ENCODE measurements at places on chromosomes 12 and 14. TPM values are rescaled to one million over a fixed set of nuclear protein-coding genes. Genes with fewer than 3 reads are reported as not detected.
A peak's percentile ranks its signal among the peaks of the same experiment; 100 is the strongest.

DNA sequence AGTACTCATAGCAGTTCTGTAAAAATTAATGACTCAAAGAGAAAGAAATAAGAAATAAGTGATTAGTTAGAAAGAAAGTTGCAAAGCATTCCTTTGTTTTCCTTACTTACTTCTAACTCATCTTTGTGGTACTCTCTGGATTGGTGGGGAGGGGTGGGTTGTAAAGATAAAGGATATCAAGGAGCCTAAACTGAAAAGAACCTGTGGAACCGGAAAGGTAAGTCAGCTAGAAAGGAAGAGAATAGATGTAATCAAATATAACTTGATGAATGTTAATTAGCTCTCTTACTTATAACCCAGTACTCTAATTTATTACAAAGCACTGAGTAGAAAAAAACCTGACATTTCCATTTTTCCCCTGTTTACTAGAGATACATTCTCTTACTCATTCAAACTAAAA, 37.5 kb upstream of the KRR1 start:
- no peak for DNase-seq

DNA sequence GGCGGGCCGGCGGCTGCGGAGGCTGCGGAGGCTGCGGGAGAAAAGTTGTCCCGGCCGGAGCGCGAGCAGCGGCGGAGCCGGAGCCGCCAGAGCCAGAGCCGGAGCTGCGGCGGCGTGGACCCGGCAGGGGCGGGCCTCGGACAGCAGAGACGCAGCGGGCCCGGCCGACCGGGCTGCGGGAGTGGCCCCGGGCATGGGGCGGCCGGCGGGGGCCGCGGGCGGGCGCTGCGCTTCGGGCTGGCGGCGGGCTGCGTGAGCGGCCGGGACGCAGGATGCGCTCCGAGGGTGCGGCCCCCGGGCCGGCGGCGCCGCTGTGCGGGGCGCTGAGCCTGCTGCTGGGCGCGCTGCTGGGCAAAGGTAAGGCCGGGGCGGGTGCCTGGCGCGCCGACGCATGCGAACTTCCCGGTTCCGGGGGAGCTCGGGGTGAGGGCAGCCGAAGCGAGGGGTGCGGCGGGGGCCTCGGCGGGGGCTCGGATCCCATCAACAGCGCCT, at the start of gene TMEM132C:
Gene TMEM132C, plus strand, starts transcription at position 40 of the 492 bp plus-strand sequence. Its CDS starts 233 bp downstream, at position 273.
- no peak for DNase-seq

- no peak for DNase-seq
Observed at GRCh38 chr14:35051796-35052195, 5.7 kb downstream of the FAM177A1 start.

GRCh38 chr12:115008929-115009328, 325.0 kb upstream of the TBX3 start:
- DNase-seq, result no peak

- DNase-seq, result peak; percentile 51
Observed at GRCh38 chr12:130826151-130826801, 12.8 kb downstream of the STX2 start.

DNA sequence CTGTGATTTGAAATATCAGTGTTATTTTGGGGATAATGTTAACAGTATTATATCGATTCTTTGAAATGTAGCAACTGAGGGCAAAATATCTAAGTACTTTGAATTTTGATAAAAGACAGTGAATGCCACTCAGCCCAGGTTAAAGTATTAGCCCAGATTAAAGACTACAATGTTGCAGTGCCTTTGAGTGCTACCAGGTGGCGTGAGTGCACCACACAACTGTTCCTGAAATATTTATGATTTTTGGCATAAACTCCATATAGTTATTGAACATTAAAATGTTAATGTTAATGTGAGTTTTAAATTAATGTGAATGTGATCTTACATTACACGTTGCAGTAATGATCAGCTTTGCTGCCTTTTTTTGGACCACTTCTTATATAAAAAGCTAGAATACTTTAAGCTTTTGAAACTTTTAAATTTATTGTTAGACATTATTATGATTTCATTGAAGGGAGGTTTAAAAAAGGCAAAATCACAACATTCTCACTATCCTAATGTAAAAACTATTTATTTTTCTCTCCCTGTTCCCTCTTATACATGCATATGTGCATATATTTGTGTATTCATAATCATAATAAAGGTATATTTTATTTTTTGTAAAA, 22.5 kb downstream of the MRPS35 start:
- peak; percentile 13 for DNase-seq

DNA sequence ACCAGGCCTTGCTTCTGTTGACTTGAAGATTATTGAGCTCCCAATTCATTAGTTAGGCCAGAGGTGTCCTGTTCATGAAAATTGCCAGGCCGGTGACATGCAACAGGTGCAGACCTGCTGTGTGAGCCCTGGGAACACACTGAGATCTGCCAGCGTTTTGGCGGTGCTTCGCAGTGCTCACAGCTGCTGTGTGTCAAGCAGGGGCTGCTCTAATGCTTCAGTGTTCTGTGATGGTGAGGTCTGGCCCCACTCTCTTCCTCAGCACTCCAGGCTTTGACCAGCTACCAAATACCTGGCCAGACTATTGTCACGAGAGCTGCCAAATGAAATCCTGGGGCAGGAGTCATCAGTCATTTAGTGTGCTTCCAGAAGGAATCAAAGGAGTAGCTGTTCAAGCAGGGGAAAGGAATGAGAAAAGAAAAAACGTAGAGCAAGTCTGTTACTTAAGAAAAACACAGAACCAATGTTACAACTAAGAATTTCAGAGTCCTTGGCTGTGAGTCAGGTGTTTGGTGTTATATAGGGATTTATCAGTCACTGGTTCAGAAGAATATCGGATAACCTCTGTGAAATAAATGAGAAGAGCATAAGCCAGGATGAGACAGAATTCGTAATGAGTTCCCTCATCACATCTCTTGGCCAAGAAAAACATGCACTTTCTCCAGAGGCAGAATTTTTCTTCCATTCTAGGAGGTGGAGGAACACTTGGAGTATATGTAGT, 150.8 kb downstream of the FBXL14 start:
- peak; percentile 75 for DNase-seq

DNA sequence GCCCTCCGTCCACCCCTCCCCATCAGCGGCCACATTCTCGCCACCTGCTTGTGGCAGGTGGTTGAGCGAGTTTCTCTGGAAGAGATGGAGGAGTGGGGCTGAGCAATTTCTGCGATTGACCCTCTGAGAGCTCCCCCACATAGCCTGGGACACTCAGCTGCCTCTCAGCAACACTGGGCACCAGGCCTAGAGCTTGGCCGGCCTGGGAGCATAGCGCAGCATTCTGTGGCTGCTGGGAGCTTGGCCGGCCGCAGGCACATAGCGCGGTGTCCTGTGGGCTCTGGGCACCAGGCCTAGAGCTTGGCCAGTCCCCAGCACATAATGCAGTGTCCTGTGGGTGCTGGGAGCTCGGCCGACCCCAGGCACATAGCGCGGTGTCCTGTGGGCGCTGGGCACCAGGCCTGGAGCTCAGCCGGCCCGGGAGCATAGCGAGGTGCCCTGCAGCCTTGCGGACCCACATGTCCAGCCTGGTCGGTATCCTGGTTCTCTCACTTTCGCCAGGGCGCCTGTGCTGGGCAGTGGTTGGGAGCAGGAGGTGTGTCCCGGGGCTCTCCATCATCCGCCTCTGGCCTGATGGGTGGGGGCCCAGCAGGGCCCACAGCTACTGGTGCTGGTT, 43.8 kb downstream of the LRCOL1 start:
- no peak for DNase-seq

DNA sequence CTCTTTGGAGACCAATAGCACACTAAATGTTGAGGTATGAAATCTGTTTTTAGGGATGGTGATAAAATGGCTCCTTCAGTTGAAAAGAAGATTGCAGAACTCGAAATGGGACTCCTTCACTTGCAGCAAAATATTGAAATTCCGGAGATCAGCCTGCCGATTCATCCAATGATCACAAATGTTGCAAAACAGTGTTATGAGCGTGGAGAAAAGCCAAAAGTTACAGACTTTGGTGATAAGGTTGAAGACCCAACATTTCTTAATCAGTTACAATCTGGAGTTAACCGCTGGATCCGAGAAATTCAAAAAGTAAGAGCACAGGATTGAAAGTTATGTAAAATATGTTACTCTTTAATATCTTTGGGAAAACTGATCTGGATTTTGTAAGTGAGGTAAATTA, 15.3 kb downstream of the DYNC1H1 start:
- DNase-seq, result no peak

- no peak for DNase-seq
Observed at GRCh38 chr12:31386364-31386777, 60.4 kb upstream of the SINHCAF start.

DNA sequence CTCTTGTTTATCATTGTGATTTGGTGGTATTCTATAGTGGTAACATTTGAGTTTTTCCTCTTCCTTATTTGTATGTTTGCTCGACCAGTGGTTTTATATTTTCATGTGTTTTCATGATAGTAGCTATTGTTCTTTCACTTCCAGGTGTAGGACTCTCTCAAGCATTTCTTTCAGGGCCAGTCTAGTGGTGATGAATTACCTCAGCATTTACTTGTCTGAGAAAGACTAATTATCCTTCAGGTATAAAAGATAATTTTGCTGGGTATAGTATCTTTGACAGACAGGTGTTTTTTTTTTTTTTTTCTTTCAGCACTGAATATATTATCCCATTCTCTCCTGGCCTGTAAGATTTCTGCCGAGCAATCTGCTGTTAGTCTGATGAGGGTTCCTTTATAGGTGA, 35.0 kb upstream of the CCND2 start:
- no peak for DNase-seq

- DNase-seq, result no peak
Observed at GRCh38 chr12:93127582-93128331, 198.7 kb upstream of the EEA1 start.

- no peak for DNase-seq
Observed at GRCh38 chr14:66135831-66136230, 350.3 kb upstream of the CCDC196 start.

GRCh38 chr12:64747695-64748094, 11.5 kb downstream of the GNS start:
- peak; percentile 32 for DNase-seq

DNA sequence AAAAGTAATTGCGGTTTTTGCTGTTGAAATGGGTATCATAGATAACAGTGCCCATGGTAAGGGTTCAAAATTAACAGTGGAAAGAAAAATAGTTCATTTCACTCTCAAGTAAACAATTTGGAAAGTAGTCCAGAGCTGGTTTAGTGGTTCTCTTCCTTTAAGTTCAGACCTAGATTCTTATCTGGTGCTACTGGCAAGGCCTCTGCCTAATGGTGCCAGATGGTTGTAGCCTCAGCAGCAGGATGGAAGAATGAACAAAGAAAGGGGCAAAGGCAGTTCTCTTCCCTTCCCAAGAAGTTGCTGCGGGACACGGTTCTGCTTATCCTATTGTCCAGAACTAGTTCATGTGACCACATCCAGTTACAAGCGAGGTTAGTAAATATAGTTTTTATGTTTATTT, 10.5 kb downstream of the ARG2 start:
- DNase-seq, result no peak

- DNase-seq, result peak; percentile 47
Observed at GRCh38 chr12:131351319-131352028, 359.4 kb upstream of the SFSWAP start.

DNA sequence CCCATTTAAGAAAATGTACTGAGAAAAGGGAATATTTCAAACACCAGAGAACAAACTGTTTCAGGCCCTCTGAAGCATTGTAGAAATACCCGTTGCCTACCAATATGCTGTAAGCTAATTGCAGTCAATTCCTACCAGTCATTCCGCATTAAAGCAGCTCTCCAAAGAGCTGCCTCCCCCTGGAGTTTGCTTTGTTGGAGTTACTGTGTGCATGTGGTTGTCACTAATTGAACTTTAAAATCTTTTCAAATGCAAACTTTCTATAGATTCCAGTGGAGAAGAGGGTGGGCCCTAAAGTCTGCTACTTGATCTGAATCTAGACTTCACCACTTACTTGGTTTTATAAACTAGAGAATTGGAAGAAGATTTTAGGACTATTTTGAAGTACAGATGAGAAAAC, 112.7 kb downstream of the PLXNC1 start:
- DNase-seq, result no peak

DNA sequence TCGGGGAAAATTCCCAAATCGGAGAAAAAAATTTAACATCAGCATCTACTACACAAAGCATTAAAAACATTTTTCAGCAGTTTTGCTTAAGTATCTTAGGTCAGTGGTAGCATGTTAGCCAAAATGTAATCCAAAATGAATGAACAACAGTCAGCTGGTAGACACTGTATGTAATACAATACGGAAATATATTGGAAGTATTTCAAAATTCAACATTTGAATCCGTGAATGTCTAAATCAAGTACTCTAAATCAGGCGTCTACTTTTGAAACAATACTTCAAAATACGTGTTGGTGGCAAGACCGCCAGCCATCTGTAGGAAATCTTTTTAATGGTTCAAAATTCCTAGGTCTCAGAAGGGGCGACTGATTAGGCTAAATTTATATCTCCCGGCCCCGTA, 1.1 kb downstream of the SCAF11 start:
- DNase-seq, result no peak

DNA sequence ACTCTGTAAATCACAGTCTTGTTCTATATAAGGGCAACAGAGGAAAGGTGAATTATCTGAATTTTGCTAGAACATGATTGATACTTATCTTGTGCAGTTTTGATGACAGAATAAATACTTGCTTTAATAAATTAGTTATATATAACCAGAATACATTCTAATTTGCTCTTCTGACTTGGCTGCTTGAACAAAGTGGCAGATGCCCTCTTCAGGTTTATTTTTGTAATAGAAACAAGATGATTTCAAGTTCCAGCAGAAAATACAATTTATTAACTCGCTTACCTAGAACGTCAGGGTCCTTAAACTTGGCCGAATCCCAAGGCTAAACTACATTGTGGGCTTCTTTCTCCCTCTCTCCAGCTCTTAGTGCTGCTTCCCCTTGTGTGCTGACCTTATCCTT, 57.6 kb upstream of the SSTR1 start:
- no peak for DNase-seq

GRCh38 chr14:97221572-97222285, 424.5 kb downstream of the VRK1 start:
- no peak for DNase-seq

- DNase-seq, result no peak
Observed at GRCh38 chr12:84077679-84078078, 834.9 kb downstream of the SLC6A15 start.

NOPCHAP1 gene
- 14.8 TPM for total RNA-seq

DCN gene
- total RNA-seq, result not detected

PTPRR gene
- total RNA-seq, result 2.5 TPM

SRRM4 gene
- total RNA-seq, result not detected

ZNF410 gene
- total RNA-seq, result 61.2 TPM

Data from HT1080 (cell line).